ENCODE measurements at places on chromosomes 7 and 10.

DNA sequence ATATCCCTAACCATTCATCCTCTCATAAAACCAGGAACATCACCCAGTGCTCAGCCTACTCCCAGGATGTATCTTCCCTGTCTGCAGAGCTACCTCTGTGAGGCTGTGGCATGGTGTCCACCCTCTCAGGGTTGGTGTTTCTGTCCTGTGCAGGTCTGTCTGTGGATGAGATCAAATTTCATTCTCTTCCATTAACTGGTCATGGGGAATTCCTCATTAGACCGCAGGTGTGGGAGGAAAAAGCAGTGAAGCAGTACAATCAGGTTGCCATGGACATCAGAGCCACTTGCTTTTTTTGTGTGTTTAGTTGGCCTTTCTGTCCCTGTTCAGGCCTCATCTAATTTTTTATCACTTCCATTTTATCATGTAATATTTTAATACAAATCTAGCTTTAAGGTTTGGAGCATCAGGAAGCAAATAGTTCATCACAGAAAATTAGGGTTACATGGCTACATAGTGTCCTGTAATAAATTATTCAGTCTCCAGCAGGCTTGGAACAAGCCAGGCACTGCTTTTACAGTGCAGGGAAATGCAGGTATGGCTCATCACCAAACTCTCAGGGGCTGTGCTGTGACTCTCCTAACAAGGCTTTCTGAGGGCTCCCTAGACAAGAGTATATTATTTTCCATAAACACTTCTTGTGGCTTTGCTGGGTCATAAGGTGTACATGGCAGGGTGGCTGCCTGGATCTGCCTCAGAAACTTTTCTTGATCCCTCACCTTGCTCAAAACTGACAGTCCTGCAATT is 594.9 kb upstream of the IGFBP3 start:
- DNase-seq = no peak

DNA sequence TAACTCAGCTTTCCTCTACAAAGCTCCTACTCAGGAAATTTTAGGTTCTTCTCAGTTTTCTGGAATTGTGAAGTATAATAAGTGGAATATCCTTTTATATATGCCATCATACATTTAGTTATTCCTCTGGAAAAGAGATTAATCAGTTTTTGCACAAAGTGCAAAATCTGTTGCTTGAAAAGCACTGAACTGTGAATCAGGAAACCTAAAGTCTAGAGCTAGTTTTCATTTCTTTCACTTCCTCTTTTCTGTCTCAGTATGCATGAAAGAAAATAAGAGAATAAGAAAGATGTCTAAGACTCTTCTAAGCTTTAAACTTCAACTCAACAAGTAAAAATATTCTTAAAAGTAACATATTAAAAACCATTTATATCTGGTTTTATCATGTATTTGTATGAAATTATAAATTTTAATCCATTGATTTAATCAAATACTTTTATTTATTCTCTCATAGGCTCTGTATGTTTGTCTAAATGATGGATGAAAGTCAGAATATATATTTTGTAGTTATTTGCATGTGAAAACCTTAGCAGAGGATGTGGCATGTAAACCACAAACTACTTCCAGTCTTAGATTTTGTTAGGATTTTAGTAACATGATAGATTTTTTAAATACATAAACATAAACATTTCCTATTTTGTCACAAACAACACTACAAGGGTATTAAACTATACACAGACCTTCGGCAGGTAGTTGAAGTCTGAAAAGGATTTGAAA is 1073.0 kb downstream of the XPNPEP1 start:
- DNase-seq = no peak

DNA sequence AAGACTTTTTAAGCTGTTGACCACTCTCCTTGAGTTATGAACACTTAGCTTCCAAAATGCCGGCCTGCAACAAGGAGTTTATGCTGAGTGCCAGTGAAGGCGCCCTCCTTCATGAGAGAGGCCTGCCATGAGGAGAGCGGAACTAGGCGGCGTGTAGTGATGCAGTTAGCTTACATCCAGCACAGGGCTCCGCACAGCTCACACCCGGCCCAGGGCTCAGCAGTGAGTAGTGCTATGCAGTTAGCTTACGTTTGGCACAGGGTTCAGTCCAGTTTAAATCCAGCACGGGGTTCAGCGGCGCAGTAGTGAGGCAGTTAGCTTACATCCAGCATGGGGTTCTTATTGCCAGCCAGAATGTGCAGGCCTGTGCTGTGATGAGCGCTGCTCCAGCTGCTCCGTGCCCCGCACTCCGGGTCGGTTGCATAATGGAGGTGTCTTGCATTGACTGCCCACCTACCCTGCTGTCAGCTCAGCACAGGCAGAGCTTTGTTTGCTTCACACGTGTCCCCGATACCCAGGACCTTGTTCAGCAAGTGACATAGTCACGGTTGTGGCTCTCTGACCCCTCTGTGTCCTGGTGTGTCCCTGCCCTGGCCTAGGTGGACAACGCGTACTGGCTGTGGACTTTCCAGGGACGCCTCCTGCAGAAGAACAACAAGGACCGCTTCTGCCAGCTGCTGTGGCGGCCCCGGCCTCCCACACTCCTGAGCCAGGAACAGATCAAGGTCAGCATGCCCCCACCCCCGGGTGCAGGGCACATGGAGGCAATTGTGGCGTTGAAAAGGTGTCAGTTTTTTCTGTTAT is 21.9 kb downstream of the EIF3B start:
- no peak for DNase-seq

DNA sequence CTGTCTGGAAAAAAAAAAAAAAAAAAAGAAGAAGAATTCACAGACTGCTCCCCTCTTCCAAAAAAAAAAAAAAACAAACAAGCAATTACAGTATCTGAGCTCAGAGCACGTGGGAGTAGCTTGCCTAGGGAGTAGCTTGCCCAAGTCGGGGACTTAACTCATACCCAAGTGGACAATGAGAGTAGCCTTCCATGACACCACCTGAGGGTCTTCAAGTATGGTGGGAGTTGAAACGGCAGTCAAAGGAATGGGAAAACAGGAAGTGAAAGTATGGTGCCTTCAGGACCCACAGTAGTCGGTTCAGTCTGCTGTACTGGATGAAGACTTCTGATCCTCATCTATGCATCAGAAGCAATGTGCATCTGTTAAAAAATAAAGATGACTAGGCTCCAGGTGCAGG is 10.6 kb downstream of the VOPP1 start:
- DNase-seq = no peak

GRCh38 chr10:15864419-15864818 is 4.1 kb upstream of the MINDY3 start:
- no peak for DNase-seq

DNA sequence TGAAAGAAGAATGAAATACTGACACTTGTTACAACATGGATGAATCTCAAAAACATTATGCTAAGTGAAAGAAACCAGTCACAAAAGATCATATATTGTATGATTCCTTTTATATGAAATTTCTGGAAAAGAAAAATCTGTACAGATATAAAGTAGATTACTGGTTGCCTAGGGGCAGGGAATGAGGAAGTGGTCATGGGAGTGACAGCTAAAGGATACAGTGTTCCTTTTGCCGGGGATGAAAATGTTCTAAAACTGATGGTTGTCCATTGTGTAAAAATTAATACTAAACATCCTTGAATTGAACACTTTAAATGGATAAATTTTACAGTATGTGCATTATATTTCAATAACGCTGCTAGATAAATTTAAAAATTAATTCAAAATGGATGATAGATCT is 25.1 kb downstream of the ALOX5 start:
- no peak for DNase-seq

- DNase-seq = no peak
These were observed 71.9 kb upstream of the HABP2 start for GRCh38 chr10:113480851-113481502.

GRCh38 chr7:80731281-80731680 is 92.8 kb downstream of the CD36 start:
- DNase-seq = no peak

GRCh38 chr7:83806538-83806937 is 157.6 kb upstream of the SEMA3E start:
- DNase-seq = no peak

- DNase-seq = no peak
These were observed 658.0 kb upstream of the NRG3 start for GRCh38 chr10:81216949-81217348.

GRCh38 chr7:117674617-117675016 is 194.8 kb downstream of the CFTR start:
- no peak for DNase-seq

GRCh38 chr10:48589266-48589665 is 15.6 kb downstream of the ARHGAP22 start:
- no peak for DNase-seq

DNA sequence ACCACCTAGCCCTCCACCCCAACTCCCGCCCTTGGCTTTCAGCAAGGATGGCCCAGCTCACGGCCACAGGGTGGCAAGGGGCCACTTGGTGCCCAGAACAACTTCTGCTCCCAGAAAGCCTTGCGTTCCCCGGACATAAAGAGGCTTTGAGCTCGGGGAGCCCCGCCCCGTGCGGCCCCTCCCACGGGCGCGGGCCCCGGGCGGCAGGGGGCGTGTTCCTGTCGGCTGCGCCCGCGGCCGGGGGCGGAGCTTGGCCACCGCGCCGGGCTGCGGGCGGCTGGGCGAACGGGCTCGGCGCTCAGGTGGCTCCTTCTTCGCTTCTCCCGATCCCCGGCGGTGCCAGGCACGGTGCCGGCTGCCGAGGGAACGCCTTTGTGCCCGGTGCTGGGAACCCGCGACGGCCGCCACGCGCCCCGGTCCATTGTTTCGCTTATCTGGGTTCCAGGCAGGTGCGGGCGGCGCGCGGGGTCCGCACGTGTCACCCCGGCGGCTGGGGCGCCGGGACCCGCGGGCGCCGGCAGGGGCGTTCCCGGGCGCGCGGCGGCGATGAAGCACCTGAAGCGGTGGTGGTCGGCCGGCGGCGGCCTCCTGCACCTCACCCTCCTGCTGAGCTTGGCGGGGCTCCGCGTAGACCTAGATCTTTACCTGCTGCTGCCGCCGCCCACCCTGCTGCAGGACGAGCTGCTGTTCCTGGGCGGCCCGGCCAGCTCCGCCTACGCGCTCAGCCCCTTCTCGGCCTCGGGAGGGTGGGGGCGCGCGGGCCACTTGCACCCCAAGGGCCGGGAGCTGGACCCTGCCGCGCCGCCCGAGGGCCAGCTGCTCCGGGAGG is at the start of gene NFE2L3:
TSS of gene NFE2L3 (plus strand) at position 246 of the 829 bp plus-strand sequence. CDS start at position 547, 301 bp downstream.
- peak; percentile 81 for DNase-seq

GRCh38 chr7:44134943-44135628 is 6.0 kb downstream of the MYL7 start:
- DNase-seq = no peak
